ENCODE measurements at places on chromosomes 2 and 18. TPM values are rescaled to one million over a fixed set of nuclear protein-coding genes. Genes with fewer than 3 reads are reported as not detected.

- H3K4me3 ChIP-seq: no peak overlapping the region
- H3K36me3 ChIP-seq: no peaks in the 10 kb centered on the region
- no peak overlapping the region for H3K27ac ChIP-seq
- no peak for DNase-seq
- no peaks in the 10 kb centered on the region for H3K27me3 ChIP-seq
- peaks cover 7% of the 10 kb centered on the region for H3K4me1 ChIP-seq
Observed at GRCh38 chr2:177329064-177329463, 63.5 kb upstream of the AGPS start.

GRCh38 chr2:96259497-96259921, 6.3 kb downstream of the TMEM127 start:
- no peaks in the 10 kb centered on the region for H3K36me3 ChIP-seq
- H3K4me1 ChIP-seq: no peaks in the 10 kb centered on the region
- no peak for DNase-seq
- H3K27me3 ChIP-seq: no peaks in the 10 kb centered on the region
- H3K27ac ChIP-seq: no peak overlapping the region

- no peak overlapping the region for H3K4me3 ChIP-seq
- H3K4me1 ChIP-seq: no peaks in the 10 kb centered on the region
- no peaks in the 10 kb centered on the region for H3K27me3 ChIP-seq
- H3K36me3 ChIP-seq: no peaks in the 10 kb centered on the region
Observed at GRCh38 chr2:160156665-160157064, 43.4 kb downstream of the ITGB6 start.

GRCh38 chr18:59265974-59266369, 7.3 kb downstream of the RAX start:
- H3K4me1 ChIP-seq: peaks cover 22% of the 10 kb centered on the region
- no peak for DNase-seq
- no peak overlapping the region for H3K27ac ChIP-seq
- H3K27me3 ChIP-seq: peaks cover 70% of the 10 kb centered on the region
- no peaks in the 10 kb centered on the region for H3K36me3 ChIP-seq

DNA sequence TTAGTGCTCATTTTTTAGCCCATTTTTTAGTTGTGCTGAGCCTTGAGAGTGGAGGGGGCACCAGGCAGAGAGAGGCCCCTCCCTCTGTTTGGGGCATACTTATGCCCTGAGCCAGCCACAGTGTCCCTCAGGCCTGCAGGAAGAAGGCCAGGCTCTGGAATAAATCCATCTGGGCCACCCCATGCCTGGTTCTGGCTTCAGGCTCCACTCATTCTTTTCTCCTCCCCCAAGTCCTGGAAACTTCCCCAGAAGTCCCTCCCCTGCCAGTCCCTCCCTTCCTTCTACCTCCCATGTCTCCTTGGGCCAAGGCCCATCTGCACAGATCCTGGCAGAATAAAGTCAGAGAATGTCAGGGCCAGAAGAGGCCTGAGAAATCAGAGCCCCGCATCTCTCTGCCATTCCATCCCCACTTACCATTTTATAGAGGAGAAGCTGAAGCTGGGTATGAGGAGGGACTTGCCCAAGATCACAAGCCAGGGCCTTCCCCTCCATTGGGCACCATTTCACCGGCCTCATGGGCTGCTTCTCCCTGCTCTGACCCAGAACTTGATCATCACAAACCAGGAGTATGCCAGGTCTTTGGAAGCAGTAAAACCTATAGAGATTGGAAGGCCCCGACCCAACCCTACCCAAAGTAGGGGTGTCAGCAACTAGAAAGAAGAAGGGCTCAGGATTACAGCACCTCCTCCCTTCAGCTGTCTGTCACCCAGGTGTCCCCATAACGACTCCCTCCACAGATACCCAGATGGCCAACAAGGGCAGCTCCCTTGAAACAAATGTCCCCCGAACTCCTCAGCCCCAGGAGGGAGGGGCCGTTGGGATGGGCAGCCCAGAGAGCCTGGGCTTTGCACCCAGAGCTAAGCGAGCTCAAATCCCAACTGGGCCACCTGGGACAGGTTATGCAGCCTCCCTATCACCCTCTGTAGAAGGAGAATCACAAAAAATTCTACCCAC, 108.4 kb downstream of the POLR1A start:
- no peaks in the 10 kb centered on the region for H3K36me3 ChIP-seq
- H3K4me3 ChIP-seq: no peak overlapping the region
- no peak for DNase-seq
- H3K27ac ChIP-seq: no peak overlapping the region
- no peaks in the 10 kb centered on the region for H3K27me3 ChIP-seq
- no peaks in the 10 kb centered on the region for H3K4me1 ChIP-seq

GRCh38 chr2:157836531-157836930, 39.6 kb downstream of the ACVR1 start:
- no peaks in the 10 kb centered on the region for H3K27me3 ChIP-seq
- no peaks in the 10 kb centered on the region for H3K36me3 ChIP-seq
- DNase-seq: no peak
- no peak overlapping the region for H3K27ac ChIP-seq
- peaks cover 23% of the 10 kb centered on the region for H3K4me1 ChIP-seq

- no peak overlapping the region for H3K4me3 ChIP-seq
- H3K36me3 ChIP-seq: no peaks in the 10 kb centered on the region
- H3K27ac ChIP-seq: no peak overlapping the region
- peaks cover 4% of the 10 kb centered on the region for H3K4me1 ChIP-seq
- DNase-seq: no peak
- no peaks in the 10 kb centered on the region for H3K27me3 ChIP-seq
Observed at GRCh38 chr18:54822872-54823845, 5.1 kb upstream of the RAB27B start.

DNA sequence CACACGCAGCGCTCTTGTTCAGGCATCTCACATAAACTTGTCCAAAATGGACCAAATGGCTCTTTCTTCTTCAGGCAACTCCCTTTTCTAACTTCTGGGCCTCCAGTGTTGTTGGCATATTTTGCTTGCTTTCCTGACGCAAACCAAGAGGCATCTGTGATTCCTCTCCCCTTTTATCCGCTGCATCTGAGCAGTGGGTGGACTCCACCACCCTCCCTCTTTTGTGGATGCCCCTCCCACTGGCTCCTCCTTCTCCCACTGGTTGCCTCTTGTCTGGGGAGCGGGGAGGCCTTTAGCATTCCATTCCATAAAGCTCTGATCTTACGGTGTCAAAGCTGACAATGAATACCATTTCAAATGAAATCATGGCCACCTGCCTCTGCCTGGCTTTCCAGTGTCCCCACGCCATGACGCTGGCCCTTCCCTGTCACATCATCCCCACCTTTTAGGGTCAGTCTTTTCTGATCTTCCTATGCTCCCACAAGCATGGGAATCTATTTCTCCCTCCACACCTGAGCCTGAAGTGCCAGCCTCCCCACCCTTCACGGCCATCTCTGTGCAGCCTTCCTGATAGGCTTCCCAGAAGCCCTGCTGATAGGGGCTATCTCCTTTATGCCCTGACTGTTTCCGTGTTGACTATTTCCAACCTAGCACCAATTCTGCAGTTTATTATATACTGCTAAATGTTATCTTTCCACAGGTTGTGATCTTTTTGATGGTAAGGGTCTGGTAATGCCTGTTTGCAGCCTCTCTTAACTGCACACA, 51.5 kb downstream of the RPL37A start:
- H3K27me3 ChIP-seq: no peaks in the 10 kb centered on the region
- H3K4me3 ChIP-seq: no peak overlapping the region
- no peak overlapping the region for H3K27ac ChIP-seq
- H3K4me1 ChIP-seq: peaks cover 14% of the 10 kb centered on the region
- H3K36me3 ChIP-seq: no peaks in the 10 kb centered on the region

DNA sequence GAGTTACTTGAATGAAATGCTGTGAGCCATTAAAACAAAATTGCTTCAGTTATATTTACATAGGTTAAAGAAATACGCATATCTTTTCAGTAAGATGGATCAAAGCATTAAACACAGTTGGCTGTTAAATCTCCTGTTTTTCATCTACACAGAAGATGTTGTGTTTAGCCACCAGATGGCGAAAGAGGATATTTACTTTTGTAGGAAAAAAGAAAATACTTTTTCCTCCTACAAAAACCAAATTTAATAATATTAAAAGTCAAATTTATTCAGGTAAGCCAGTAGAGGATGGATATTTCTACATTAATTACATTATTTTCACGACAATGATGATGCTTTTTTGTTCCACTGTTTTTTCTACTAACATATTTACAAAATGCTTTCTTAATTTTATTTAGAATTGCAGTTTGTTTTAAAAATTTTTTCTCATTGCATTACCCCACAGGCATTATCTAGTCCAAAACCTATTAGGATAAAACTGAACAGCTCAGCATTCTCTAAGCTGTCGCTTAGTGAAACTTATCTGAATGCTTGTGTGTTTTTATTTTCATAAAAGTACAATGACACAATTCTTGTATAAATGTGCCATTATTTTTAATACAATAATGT, 173.7 kb downstream of the ASXL3 start:
- no peak for DNase-seq
- no peaks in the 10 kb centered on the region for H3K4me1 ChIP-seq
- no peaks in the 10 kb centered on the region for H3K27me3 ChIP-seq
- no peak overlapping the region for H3K27ac ChIP-seq
- H3K4me3 ChIP-seq: no peak overlapping the region

GRCh38 chr18:77899972-77900754, 650.5 kb downstream of the GALR1 start:
- H3K27me3 ChIP-seq: no peaks in the 10 kb centered on the region
- H3K36me3 ChIP-seq: no peaks in the 10 kb centered on the region
- H3K4me3 ChIP-seq: peak overlapping the region; percentile 43
- no peak for DNase-seq

GRCh38 chr2:136204971-136205370, 87.0 kb upstream of the CXCR4 start:
- H3K4me3 ChIP-seq: no peak overlapping the region
- H3K4me1 ChIP-seq: no peaks in the 10 kb centered on the region
- DNase-seq: no peak
- no peaks in the 10 kb centered on the region for H3K27me3 ChIP-seq

DNA sequence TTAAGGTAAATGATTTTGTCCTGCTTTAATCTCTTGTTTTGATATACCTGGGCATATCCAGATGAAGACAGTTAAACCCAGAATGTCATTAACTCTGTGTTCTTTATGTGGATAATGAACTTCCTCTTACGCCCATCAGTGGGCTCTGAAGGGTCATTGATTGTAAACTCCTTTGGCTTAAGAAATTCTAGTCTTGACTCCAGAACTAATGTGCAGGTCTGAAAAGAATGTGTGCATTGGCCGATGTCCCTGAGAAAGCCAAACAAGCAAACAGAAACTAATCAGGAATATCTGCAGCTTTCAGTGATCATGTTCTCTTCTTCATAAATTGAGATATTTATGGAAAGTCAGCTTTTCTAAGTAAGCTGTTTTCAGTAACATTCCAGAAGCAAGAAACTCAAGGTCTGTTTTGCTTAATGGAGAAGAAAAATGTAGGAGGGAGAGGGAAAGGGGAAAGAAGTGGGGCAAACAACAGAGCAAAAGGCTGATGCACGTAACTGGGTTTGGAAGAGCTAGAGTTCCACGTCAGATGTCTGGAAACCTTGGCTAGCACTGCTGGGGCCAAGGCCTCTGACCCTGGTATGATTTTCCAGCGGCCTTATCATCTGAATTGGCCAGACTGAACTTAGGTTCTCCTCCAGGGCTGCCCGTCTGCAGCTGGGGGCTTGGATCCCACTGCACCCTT, 61.3 kb upstream of the FHL2 start:
- no peaks in the 10 kb centered on the region for H3K36me3 ChIP-seq
- no peaks in the 10 kb centered on the region for H3K27me3 ChIP-seq
- no peaks in the 10 kb centered on the region for H3K4me1 ChIP-seq
- no peak for DNase-seq

GRCh38 chr18:58671632-58672564, 633 bp downstream of the MALT1 start:
- no peaks in the 10 kb centered on the region for H3K27me3 ChIP-seq
- no peaks in the 10 kb centered on the region for H3K36me3 ChIP-seq
- H3K4me1 ChIP-seq: no peaks in the 10 kb centered on the region
- 0 out of 2 replicates have a peak overlapping the region, but pooled peaks have one; percentile 47 for H3K27ac ChIP-seq

- no peaks in the 10 kb centered on the region for H3K27me3 ChIP-seq
- peaks cover 5% of the 10 kb centered on the region for H3K4me1 ChIP-seq
- no peaks in the 10 kb centered on the region for H3K36me3 ChIP-seq
Observed at GRCh38 chr18:1013951-1014350, 109.3 kb downstream of the ADCYAP1 start.

- no peaks in the 10 kb centered on the region for H3K36me3 ChIP-seq
- H3K4me3 ChIP-seq: no peak overlapping the region
- H3K4me1 ChIP-seq: no peaks in the 10 kb centered on the region
- DNase-seq: no peak
- no peak overlapping the region for H3K27ac ChIP-seq
Observed at GRCh38 chr18:57741273-57741672, 61.8 kb downstream of the ATP8B1 start.

- no peaks in the 10 kb centered on the region for H3K27me3 ChIP-seq
- no peak within 1 kb of the TSS for H3K4me3 ChIP-seq
- H3K4me1 ChIP-seq: no peaks in the 10 kb centered on the region
- no peak for DNase-seq
- no peaks in the 10 kb centered on the region for H3K36me3 ChIP-seq
Observed at GRCh38 chr18:9885170-9886004, at the start of gene TXNDC2. TXNDC2 (plus strand) TSS chr18:9885973; CDS start chr18:9886681, 708 bp downstream.

- H3K4me3 ChIP-seq: no peak overlapping the region
- H3K27ac ChIP-seq: no peak overlapping the region
- H3K4me1 ChIP-seq: no peaks in the 10 kb centered on the region
- no peak for DNase-seq
- no peaks in the 10 kb centered on the region for H3K27me3 ChIP-seq
Observed at GRCh38 chr2:183390109-183390508, 265.9 kb downstream of the NUP35 start.

- no peak overlapping the region for H3K27ac ChIP-seq
- no peaks in the 10 kb centered on the region for H3K27me3 ChIP-seq
- H3K36me3 ChIP-seq: no peaks in the 10 kb centered on the region
- no peaks in the 10 kb centered on the region for H3K4me1 ChIP-seq
Observed at GRCh38 chr2:11784747-11785610, 38.5 kb downstream of the LPIN1 start.

Gene DYNAP
- total RNA-seq: 0.22 TPM

Gene NCKAP1
- total RNA-seq: 153 TPM

Gene NDC80
- total RNA-seq: 40.3 TPM

Gene DSG1
- total RNA-seq: not detected

Gene MCM6
- total RNA-seq: 132 TPM

Gene CXCR1
- total RNA-seq: not detected

Gene LYPD6B
- total RNA-seq: 2.2 TPM

Data from H1 (cell line).